ENCODE measurements at places on chromosomes 1 and 21.
A peak's percentile ranks its signal among the peaks of the same experiment; 100 is the strongest.

DNA sequence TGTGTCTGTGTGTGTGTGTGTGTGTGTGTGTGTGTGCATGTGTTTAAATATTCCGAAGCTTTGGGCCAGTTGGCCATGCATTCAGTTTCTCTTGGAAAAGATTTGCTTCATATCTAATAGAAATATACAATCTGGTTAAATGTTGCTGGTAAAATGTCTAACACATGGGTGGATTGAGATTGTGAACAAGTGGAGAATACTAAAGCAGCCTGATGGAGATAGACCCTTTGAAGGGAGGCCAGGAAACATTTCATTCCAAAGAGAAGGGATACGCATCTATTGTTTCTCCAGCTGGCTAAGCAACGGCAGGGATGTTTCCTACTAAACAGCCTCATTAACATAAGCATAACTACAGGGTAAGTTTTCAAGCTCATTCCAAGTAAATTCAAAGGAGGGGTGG is 257.5 kb upstream of the PTBP2 start:
- DNase-seq: peak; percentile 67

- DNase-seq: no peak
Observed at GRCh38 chr21:16088056-16088455, 358.3 kb downstream of the USP25 start.

GRCh38 chr1:2887941-2888855 is 86.7 kb upstream of the TTC34 start:
- no peak for DNase-seq

- DNase-seq: peak; percentile 64
Observed at GRCh38 chr1:62194651-62195544, at the start of gene L1TD1. Gene L1TD1, plus strand, starts transcription at chr1:62194849. Its CDS starts 11,780 bp downstream, at chr1:62206629.

GRCh38 chr1:60813071-60813470 is 269.3 kb upstream of the NFIA start:
- DNase-seq: peak; percentile 39

GRCh38 chr1:160400223-160400645 is at the start of gene VANGL2:
Gene VANGL2, plus strand, starts transcription at chr1:160400564. Its CDS starts 15,274 bp downstream, at chr1:160415838.
- peak; percentile 91 for DNase-seq

DNA sequence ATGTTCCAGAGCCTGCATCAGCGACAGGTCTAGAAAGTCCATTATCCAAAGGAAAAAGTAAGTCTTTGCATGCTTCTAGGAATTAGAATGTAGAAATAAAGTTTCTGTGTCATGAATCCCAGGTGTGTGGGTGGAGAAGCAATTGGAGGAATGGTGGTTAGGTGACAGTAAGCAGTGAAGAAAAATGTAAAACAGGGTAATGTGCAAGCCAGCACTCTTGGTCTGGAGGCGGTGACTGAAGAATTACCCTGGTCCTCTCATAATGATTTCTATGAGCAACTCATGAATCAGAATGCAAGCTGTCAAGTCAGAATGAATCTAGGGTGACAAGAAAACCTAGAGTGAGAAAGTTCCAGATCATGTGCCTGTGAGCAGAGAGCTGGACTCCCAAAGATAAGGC is 33.6 kb downstream of the PLPPR4 start:
- no peak for DNase-seq

GRCh38 chr1:159839116-159839849 is 12.6 kb downstream of the SLAMF8 start:
- no peak for DNase-seq

DNA sequence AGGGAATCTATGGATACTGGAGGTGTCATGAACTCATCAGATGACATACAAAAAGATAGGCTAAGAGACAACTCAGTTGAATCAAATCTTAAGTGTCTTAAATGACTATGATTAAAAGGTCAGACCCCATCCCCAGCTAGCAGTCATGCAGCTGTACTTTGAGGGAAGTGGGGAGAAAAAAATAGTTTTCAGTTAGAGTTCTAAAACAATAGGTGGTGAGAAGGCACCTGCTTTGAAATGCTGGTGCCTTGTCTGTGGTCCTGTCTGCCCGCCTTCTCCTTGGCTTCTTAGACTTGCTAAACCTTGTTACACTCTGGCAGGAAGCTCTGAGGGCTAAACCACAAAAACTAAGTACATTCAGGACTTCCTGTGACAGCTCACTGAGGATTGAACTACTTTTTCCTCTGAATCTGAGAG is 15.3 kb downstream of the CD2 start:
- no peak for DNase-seq

DNA sequence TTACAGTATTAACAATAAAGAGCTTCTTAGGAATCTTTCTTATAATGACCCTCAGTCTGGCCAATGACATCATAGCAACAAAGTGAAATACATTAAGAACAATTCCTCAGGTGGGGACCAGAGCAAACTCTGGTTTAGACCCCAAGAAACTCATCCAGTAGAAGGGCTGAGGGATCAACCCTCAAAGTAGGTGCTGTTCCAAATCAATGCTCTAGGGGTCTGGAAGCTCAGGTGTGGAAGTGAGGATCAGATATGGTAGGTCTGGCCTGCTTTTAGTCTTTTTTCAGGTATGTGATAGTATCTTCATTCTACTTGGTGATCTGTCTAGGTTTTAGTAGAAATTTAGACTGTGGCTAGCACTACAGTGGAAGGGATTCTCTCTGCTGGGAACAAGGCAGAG is 291.7 kb downstream of the PDE4B start:
- DNase-seq: no peak

DNA sequence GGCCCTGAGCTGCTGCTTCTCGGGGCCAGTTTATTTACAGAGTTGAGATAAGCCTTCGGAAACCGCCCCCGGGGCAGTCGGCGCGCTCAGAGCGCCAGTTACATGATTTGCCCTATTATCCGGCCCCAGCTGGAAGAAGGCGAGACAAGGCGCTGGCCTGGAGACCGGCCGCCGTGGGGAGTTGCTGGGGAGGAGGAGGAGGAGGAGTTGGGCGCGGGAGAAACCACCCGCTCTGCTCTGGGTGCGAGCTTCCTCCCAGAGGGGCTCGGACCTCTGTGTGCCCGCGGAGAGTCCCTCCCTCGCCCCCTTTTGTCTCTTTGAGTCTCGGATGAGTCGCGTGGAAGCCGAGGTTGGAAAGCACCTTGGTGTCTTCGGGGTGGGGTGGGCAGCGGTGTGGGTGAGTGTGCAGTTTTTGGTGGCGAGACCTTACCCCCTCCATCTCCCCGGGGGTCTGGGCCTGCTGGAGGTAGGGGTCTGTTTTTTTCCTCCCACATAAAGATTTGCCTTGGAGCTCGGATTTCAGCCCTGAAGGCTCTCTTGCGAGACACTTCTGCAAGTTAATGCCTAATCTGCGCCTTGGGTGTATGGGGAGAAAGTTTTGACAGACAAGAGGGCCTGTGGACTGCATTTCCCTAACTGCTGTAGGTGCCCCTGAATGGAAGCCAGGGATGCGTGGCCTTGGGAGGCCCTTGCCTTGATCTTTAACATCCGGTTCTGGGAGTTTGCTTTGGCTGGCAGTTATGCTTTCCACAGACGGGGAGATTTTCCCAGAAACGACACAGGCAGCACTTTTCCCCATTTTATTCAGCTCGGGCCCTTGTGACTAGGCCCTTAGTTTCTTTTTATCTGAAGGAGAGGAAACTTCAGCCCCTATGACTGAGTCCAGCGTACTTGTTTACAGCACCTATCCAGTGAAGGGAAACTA is 80.0 kb downstream of the NDUFS5 start:
- DNase-seq: peak; percentile 63

GRCh38 chr1:234234199-234234598 is 139.1 kb upstream of the COA6 start:
- no peak for DNase-seq

DNA sequence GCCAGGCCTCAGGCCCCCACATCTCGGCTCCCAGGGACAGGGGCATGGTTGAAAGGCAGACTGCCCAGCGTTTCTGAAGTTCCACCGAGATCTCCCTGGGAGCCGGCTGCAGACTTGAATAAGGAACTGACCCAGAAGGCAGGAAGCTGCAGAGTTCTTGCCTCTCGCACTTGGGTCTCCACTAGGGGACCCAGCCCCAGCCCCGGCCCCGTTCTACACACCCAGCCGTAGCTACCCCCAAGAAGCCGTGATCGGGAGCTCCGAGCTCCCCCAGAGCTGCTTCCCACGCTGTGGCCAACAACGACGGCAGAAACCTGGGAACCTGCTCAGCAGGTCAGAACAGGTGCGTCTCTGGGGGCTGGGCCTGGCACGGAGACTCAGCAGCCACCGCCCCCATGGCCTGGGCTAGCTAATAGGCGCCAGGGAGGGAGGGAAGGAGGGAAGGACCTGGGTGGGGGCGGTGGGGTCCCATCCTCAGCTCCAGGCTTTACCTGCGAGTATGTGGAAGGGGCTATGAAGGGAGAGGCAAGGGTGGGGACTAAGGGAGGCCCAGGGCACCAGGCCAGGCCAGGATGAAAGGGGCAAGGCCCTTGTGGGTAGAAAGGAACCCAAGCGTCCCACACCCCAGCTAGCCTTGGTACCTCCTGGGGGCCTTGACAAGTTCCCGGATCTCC is at the start of gene NECTIN4:
Gene NECTIN4, minus strand, starts transcription at position 308 of the 674 bp plus-strand sequence. Its CDS starts 262 bp downstream, at position 46.
- DNase-seq: no peak

DNA sequence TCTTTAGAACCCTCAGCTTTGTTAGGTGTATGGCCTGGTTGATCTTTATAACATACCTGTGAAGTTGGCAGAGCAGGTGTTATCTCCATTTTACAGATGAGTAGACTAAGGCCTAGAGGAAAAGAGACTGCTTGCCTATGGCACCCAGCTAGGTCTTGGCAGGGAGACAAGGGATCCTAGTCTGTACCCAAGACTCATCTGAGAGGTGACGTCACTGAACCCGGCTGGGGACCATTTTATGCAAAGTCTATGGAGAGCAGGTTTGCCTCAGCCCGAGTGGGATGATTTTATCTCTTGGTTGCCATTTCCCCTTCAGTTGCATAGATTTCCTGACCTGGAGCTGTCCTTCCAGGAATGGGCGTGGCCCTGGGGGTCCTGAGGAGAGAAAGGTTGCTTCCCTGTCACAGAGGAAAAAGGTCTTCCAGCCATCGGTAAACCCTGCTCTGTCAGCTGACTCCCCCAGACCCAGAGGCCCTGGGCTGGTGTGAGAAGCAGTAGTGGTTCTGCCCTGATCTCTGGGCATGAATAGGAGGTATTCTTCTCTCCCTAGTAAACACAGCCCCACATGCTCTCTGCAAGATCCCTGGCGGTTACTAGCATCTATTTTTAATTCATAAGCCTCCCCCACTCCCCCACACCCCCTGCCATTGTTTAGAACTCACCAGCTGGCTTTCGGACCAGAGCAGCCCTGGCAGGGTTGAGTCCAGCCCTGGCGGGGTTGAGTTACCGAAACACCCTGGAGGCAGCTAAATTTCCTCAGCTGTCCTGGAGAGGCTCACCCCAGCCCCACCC is 19.6 kb downstream of the TMCC2 start:
- peak; percentile 76 for DNase-seq

GRCh38 chr1:53683986-53684740 is 54.8 kb downstream of the GLIS1 start:
- no peak for DNase-seq

DNA sequence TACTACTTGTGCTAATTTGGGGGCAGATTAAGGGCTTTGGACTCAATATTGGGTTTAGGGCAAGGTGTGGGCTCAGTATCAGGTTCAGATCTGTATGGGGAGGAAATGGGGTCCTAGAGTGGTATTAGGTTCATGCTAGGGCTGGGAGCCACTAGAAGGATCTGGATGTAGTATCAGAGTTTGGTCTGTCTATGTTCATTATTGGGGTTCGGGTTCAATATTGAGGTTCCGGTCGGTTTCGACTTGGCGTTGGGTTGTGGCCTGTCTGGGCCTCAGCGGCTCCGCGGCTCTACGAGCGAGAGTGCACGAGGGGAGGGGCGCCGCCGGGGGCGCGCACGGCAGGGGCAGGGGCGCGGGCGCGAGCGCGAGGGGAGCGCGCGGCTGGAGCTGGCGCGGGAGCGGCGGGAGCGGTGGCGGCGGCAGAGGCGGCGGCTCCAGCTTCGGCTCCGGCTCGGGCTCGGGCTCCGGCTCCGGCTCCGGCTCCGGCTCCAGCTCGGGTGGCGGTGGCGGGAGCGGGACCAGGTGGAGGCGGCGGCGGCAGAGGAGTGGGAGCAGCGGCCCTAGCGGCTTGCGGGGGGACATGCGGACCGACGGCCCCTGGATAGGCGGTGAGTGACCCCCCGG is at the start of gene PTPRF:
Gene PTPRF, plus strand, starts transcription at position 401 of the 624 bp plus-strand sequence. CDS start 14,193 bp downstream, outside the sequence.
- peak; percentile 78 for DNase-seq

- DNase-seq: no peak
Observed at GRCh38 chr1:204348242-204348641, 11.5 kb downstream of the PLEKHA6 start.

DNA sequence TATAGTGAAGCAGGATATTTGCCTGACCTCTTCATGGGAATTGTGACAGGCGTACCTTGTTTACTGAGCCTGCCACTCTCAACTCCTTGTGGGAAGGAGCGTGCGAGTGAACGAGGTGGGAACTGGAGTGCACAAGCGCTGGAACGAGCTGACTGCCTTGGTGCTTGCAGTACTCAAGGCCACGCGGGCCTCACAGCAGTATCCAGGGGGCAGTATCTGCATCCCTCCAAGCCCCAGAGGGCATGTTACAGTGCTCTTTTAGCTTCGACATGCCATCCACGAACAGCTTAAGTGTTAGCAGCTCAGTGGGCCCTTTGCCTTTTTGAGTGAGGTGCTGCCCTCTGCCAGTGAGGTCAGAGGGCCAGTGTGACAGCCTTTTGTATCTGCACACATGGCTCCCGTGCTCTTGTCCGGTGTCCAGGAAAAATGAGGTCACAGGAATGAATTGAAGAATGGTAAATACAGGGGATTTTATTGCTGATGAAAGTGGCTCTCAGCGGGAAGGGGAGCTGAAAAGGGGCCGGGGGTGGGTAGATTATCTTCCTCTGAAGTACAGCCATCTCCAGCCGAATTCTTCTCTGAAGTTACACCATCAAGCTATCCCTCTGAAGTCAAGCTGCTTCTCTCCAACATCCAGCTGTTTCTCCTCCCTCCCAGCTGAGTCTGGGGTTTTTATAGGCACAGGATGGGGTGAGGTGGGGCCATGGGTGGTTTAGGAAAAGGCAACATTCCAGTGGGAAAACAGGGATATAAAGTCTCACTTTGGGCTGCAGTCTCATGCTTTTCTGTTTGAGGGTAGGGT is 69.3 kb downstream of the EPB41 start:
- no peak for DNase-seq

DNA sequence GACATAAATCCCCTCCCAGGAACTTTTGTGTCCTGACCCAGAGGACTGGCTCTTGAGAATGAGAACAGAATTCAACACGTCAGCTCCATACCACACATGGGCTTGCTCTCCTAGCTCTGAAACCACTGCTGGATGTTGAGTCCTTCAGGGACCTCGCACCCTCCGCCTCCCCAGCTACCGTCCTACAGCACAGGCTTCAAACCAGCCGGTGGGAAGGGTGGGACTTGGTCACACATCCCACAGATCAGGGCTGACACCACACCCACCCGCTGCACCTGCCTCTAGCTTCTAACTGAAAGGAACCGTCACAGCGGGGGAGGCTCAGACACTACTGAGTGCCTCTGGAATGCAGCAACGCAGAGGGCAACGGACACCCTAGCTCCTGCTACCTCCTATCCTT is 24.0 kb downstream of the MRAP start:
- no peak for DNase-seq
